RCC 7860 (cell line): ENCODE measurements at places on chromosomes 5 and 9.

GRCh38 chr5:17412760-17413671, 85.0 kb upstream of the TAF11L2 start:
- no peak for DNase-seq

DNA sequence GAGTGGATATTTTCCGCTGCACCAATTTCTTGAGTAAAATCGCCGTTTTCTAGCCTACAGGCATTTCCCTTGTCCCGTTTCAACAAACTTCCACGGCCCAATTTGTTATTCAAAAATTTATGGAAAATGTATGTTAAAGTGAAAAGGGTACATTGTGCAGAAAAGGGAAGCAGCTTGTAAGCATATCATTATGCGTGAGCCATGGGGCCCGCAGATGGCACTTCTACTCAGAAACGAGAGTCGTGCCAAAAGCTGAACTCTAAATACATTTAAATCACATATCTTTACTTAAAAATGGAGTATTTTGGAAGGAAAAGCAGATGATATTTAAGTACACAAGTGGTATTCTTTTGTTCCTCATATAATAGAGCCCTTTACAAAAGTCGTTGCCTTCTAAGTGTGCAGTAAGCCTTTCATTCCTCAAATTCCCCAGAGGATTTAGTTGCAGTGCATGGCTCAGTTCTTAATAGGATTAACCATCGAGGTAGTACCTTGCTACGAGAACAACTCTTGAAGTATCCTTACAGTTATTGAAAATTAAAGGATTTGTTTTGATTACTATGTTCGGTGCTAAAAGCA, 1227.2 kb upstream of the WWC1 start:
- no peak for DNase-seq

DNA sequence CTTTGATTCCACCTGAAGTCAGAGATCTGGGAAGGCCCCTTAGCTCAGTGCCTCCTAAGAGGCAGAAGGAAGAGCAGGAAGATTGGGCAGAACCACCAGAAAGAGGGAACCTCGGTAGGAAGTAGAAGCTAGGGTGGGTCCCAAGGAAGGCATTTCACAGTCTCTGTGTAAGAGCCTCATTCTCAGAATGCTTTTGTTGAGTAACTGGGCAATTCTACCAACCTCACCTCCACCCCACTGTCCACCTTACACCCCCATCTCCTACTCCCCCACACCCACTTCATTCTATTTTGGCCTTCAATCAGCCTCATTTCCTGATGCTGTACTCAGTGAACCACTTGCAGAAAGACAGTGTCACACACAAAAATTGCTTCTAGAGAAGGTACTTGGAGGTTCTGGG, 3.5 kb downstream of the HBEGF start:
- DNase-seq = no peak

DNA sequence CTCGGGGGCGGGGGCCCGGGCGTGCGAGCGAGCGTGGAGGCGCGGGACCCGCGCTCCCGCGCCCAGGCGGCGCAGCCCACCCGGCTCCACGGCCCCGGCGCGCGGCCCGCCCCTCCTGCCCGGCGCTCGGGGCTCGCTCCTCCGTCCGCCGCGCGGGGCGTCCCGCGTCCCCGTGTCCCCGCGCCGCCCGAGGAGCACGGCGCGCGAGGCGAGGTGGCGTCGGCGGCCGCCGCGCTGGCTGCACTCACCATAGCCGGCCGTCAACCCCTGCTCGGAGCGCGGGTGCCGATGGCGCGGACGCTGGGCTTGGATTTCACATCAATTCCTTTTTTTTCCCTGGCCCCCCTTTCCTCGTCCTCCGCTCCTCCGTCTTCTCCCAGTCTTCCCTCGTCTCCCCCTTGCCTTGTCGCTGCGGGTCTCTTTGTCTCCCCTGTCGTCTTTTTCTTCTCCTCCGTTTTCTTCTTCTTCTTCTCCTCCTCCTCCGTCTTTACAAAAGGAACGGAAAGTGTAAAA, 494 bp downstream of the PTCH1 start:
- no peak for DNase-seq

DNA sequence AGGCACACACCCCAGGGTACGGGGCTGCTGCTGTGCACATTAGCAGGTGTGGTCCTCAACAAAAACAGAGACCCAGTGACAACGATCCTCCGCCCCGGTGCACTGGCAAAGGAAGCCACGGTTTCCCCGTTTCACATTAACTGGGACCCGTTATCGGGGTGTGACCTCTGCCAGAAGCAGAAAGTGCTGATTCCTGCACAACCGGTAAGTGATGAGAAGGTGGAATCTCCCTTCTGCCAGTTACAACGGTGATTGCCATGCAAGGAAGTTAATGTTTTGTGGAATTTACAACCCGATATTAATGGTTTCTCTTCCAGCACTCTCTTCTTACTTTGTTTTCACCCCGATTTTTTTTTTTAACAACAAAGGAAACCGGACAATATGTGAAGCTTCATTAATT, 294.9 kb upstream of the IRX1 start:
- no peak for DNase-seq

GRCh38 chr5:402615-403359, 40.2 kb upstream of the EXOC3 start:
- DNase-seq = no peak

GRCh38 chr5:127089191-127089590, 15.9 kb upstream of the C5orf63 start:
- no peak for DNase-seq

DNA sequence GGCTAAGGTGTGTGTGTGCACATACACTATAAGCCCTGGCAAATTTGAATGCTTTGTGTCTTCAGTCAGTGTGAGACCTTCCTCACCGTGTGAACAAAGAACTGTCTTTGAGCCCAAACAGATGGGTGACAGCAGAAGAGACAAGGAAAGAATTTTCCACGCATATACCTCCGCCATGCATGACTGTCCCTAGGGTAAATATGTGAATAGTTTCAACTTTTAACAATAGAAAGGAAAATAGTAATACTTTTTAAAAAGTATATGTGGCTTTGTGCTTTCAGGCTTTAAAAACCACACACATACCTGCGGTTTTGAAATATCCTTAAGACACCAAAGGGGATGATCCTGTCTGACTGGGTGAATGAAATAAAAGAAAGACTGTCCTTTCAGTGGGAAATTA, 438.6 kb upstream of the MPDZ start:
- DNase-seq = peak; percentile 74

GRCh38 chr5:18370531-18370930, 736.3 kb downstream of the TAF11L14 start:
- no peak for DNase-seq

DNA sequence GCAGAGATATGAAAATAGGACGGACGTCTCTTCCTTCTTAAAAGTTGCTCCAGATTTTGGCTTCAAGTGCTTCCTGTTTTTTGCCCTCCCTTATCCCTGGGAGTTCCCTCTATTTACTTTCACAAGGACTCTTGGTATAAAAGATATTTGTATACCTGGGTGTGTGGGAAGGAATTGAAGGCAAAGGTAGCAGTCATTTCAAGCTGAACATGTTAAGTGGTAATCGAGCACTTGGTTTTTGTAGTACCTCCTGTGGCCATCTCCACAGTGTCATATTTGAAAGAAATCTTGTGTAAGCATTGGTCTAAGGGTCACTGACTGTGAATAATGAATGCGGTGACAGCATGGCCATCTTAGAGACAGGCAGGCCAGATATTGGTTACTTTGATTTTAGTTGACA, 593.6 kb downstream of the MTRR start:
- no peak for DNase-seq

GRCh38 chr5:163976696-163977095, 471.3 kb downstream of the MAT2B start:
- no peak for DNase-seq

- DNase-seq = no peak
Measured at GRCh38 chr9:68495247-68495646, 45.4 kb downstream of the TMEM252 start.

GRCh38 chr9:22065431-22066200, 56.5 kb upstream of the CDKN2B start:
- DNase-seq = no peak

GRCh38 chr5:26310415-26310814, 728.0 kb downstream of the CDH9 start:
- no peak for DNase-seq

DNA sequence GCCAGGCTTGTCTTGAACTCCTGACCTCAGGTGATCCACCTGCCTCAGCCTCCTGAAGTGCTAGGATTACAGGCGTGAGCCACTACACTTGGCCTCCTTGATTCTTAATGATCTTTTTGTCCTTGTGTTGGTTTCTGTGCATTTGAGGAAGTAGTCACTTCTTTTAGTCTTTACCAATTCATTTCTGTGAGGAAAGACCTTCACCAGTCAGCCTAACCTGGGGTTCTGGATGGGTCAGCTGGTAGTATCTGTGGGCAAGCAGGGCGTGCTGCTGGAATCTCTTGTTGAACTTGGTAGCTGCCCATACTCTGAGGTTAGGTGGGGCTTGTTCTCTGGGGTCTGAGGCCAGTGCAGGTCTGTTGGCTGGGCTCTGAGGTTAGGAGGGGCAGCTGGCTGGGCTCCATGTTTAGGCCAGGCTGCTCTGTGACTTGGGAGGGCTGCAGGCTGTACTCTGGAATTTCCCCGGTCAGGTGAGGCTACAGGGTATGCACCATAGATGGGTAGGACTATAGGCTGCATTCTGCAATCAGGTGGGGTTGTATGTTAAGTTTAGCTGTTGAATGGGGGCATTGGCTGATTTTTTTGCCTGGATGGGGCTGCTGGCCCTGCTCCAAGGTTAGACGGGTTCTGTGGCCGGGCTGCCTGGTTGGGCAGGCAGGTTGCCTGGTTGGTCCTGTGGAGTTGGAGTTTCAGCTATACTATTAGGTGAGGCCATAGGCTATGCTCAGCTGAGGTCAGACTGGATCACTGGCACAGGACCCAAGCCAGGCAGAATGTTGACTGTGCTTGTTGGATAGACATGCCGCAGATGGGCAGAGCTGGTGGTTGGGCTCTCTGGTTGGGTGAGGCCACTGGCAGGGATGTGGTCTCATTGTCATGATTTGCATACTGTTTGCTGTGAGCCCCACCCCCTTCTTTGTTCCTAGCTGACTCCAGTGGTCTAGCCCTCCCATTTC, 19.2 kb downstream of the UBAP1 start:
- DNase-seq = no peak

- DNase-seq = no peak
Measured at GRCh38 chr9:101054657-101055056, 26.1 kb downstream of the PLPPR1 start.

DNA sequence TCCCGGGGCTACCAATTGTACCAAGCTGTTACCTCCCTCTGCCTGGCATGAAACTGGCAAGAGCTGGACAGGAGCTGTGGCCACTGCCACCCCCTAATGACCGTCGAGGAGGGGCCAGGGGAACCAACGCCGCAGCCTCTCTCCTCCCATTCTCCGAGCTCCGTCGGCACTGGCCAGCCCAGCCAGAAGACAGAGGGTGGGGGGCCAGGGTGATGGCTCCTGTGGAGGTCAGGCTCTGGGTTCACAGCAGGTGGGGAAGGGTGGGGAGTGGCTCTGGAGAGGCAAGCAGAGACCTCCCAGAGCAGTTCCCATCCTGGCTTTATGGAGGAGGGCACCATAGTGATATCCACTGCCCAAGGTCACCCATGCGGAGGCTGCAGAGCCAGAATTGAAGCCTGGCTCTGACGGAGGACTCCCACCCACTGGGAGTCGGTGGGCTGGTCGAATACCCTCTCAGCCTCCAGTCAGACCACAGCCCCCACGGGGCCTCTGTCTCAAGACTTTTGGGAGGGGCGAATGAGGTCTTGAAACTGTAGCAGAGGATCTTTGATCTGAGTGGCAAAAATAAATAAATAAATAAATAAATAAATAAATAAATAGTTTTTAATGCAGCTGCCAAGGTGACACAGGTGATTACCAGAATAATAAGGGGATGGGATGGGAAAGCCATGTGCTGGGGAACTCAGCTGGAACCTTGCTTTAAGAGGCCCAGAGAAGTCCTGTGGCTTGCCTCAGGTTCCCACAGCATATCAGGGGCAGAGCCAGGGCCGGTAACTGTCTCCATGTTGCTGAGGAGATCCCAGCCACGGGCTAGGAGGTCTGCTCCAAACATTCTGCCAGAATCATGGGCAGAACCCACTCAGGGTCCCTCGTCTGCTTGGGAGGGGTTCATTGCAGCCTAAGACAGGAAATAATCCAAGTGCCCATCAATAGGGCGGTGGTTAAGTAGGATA, 42.5 kb upstream of the NEURL1B start:
- DNase-seq = no peak

GRCh38 chr9:9750719-9751118, 862.1 kb downstream of the PTPRD start:
- no peak for DNase-seq

GRCh38 chr5:104088876-104089778, 526.5 kb upstream of the NUDT12 start:
- DNase-seq = no peak

- DNase-seq = no peak
Measured at GRCh38 chr5:146290318-146290717, 48.3 kb upstream of the POU4F3 start.

GRCh38 chr5:109374625-109375024, 35.1 kb downstream of the PJA2 start:
- DNase-seq = no peak

DNA sequence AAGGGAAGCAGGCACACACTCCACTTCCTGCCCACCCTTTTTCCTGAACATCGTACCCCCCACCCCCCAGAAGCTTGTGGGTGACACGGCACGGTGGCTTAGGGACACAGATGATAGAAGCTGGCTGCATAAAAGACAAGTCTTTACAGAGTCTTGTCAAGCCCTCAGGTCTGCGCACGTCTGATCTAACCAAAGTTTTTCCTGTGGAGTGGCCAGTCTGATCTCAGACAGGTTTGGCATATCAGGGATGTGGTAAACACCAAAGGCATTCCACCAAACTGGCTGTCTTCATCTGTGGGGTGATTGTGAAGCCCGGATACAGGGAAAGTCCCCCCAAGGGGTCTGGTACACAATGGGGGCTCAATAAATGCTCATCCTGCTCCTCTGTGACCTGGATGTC, 50.0 kb downstream of the CRB2 start:
- DNase-seq = no peak

DNA sequence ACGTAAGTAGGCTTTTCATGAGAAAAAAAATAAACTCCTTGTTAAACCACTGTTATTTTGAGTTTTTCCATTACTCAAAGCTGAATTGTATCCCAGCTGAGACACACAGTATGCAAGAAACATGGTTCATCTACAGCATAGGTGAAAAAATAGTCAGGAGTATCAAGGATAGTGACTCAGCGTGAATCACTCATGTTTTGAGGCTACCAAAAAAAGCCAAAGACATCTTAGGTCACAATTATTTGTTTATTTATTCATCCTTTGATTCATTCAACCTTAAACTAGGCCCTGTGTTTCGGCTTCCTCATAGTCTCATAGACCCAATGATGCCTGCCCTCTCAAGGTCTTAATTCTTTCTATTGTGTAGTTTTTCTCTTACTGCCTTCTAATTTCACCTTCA, 32.9 kb upstream of the STX17 start:
- peak; percentile 15 for DNase-seq

DNA sequence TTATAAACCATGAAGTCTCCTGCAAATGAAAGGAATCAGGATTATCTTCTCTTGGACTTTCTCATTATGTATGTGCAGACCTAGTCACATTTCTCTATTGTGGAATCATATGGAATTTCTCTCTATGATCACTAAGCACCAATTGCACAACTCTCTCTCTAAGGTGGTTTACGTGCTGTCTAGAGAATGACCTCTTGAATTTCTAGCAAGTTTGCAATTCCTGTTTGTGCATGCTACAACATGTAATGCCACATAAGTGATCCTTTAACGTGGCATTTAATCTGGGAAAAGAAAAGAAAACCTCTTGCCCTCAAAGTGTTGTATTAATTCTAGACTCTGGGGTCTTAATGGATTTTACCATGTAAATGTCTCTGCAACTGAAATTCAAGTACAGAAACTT, 5.0 kb upstream of the PPP2R2B start:
- no peak for DNase-seq

GRCh38 chr5:173238312-173239232, 3.6 kb upstream of the NKX2-5 start:
- DNase-seq = no peak

GRCh38 chr5:157546456-157547100, 29.0 kb downstream of the ADAM19 start:
- DNase-seq = no peak
